ENCODE measurements at places on chromosomes 4 and X. TPM values are rescaled to one million over a fixed set of nuclear protein-coding genes. Genes with fewer than 3 reads are reported as not detected.

The DCAF4L1 gene
- 0.18 TPM for total RNA-seq

The SSX2 gene
- total RNA-seq: not detected

The XG gene
- total RNA-seq: under 0.01 TPM

The TMEM150C gene
- total RNA-seq: 0.36 TPM

The SETD7 gene
- 46.6 TPM for total RNA-seq

The GRIA3 gene
- not detected for total RNA-seq

The F8A1 gene
- total RNA-seq: 1.1 TPM

The MAGEE2 gene
- total RNA-seq: not detected

The AKAP4 gene
- not detected for total RNA-seq

The ARHGAP6 gene
- total RNA-seq: 1.8 TPM

GRCh38 chrX:45036161-45036560 is 163.2 kb downstream of the KDM6A start:
- DNase-seq: no peak

GRCh38 chr4:1266881-1267763 is 18.2 kb upstream of the CTBP1 start:
- DNase-seq: no peak

DNA sequence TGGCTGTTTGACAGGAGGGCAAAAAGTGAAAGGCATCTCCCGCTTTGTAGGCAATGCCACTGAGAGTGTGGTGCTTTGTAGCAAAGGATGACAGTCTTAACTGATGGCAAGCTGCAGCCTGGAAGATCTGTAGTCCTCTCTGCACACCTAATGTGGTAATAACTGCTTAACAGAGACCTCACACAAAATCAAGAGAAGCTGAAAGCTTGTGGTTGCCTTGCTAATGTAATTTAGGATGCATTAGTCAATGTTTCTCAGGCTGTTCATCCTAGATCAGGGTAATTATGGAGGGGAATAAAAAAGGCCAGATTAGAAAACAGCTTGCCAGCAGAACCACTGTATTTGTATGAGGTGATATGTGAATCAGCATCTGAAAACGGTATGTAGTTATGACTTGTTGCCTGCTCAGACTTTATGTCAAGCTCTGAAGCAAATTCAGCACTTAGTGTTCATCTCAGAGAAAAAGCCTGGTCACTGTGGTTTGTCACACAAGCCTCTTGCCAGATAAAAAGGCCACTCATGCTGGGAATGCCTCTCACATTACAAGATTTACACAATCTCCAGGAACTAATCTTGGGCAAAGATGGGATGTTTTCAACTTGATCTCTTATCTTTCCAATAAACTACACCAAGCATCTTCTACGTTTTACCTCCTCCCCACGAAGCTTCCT is 130.8 kb downstream of the ENOX2 start:
- peak; percentile 73 for DNase-seq

DNA sequence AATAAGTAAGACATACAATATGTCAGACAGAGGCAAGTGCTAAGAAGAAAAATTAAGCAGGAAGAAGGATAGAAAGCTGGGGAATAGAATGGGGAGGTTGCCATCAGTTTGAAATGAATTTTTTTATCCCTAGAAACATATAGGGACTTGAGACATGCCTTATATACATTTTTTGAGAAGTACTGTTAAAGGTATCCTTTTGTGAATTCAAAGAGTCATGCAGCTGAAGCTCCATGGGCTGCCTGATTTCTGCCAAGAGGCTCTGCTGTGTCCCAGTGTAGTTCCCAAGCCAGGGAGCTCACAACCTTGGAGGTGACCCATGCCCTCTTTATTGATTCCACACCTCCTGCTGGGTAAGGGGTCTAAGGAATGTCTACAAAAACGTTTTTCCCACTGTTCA is 564.6 kb upstream of the DIPK2B start:
- DNase-seq: no peak

GRCh38 chrX:63561425-63561824 is 210.3 kb upstream of the SPIN4 start:
- DNase-seq: no peak

GRCh38 chrX:150767475-150768131 is 74.4 kb downstream of the MTMR1 start:
- peak; percentile 92 for DNase-seq

GRCh38 chr4:78190595-78190994 is 133.5 kb downstream of the FRAS1 start:
- DNase-seq: no peak

DNA sequence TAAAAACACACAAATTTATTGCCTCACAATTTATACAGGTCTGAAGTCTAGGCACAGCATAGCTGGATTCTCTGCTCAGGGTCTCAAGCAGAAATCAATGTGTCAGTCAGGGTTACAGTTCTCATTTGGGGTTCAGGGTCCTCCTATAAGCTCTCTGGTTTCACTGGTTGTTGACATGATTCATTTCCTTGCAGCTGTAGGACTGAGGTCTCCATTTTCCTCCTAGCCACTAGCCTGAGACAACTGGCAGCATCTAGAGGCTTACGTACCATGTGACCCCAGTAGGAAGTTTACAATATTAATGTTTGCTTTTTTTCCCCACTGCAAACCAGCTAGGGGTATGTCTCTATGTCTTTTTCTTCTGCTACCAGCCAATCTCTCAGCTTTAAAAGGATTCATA is 102.5 kb downstream of the CPEB2 start:
- peak; percentile 67 for DNase-seq

DNA sequence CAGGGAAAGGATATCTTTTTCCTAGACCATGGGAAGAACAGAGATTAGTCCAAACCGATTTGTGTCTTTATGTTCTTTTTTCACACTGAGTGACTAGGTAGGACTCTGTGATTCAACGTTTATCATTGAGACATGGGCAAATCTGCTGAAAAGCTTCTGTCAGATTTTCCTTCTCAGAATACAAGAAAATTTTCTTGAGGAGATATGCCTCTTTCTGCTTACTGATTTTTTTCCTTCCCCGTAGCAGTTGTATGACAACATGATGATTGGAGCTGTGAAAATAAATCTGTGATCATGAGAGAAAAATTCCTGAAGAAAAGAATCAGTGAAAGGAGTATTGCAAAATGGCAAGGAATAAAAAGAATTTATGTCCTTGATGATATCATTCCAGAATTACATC is 130.6 kb upstream of the FAT4 start:
- peak; percentile 44 for DNase-seq

DNA sequence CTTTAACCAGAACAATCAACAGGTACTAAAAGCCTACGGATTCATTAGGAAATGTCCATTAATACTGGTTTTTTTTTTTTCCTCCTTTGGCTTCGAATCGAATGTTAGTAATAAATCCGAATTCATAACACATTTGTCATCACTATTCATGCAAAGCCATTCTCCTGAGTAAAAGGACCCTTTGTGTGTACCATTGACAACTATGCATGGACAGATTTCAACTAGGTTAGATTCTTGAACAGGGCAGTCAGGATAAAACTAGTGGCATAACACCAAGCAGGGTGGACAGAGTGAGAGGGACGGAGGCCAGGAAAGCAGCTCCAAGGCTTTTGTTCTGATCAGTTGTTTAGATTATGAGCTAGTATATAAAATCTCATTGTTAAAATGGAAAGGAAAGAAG is 1722.0 kb upstream of the TENM3 start:
- peak; percentile 33 for DNase-seq

- DNase-seq: no peak
Measured at GRCh38 chr4:2071912-2072867, 13.1 kb downstream of the NAT8L start.

DNA sequence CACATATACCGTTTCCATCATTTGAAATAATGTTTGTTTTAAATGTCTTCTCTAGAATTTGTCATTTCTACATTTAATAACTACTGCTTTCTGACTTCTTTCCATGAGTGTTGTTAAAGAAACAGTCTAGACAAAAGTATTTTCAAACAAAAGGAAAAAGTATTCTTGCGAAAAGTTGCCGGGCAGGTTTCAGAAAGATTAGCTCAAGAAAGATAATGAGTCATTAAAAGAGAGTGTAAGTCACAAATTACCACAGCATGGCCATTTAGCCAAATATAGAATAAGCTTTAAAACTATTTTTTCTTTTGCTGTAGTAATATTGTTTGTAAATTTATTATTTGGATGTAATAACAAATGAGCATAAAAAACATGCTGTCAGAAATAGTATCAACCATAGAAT is 493.0 kb downstream of the TLL1 start:
- DNase-seq: no peak

DNA sequence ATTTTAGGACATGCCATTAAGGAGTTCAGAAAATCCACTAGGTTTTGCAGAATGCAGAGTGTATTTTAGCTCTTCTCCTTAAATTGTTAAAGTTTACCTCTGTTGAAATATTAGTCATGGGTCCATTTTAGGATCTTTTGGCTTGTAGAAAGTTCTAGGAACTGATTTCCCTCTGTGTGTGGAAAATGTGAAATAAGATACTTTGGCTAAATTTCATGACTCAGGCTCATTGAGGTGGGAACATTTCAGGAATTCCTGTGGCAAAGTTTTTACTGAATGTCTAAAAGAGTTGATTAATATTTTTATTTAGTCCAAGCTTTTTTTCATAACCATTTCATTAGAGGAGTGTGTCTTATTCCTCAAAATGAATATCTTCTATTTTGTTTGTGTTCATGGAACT is 7.0 kb downstream of the FHIP1A start:
- peak; percentile 50 for DNase-seq

- peak; percentile 45 for DNase-seq
Measured at GRCh38 chr4:139710073-139710472, 44.5 kb downstream of the MGST2 start.

DNA sequence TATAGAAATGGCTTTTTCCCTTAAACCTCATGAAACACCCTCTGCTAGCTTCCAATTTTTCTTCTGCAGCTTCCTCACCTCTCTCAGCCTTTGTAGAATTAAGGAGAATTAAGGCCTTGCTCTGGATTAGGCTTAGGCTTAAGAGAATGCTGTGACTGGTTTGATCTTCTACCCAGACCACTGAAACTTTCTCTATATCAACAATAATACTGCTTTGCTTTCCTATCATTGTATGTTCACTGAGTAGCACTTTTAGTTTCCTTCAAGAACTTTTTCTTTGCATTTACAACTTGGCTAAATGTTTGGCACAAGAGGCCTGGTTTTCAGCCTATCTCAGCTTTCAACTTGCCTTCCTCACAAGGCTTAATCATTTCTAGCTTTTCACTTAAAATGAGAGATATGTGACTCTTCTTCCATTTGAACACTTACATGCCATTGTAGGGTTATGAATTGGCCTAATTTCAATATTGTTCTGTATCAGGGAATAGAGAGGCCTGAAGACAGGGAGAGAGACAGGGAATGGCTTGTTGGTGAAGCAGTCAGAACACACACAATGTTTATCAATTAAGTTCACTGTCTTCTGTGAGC is 28.2 kb downstream of the TMEM154 start:
- no peak for DNase-seq

- no peak for DNase-seq
Measured at GRCh38 chrX:129736491-129736890, 2.3 kb upstream of the XPNPEP2 start.

GRCh38 chr4:119184128-119184527 is 28.4 kb upstream of the USP53 start:
- DNase-seq: no peak

DNA sequence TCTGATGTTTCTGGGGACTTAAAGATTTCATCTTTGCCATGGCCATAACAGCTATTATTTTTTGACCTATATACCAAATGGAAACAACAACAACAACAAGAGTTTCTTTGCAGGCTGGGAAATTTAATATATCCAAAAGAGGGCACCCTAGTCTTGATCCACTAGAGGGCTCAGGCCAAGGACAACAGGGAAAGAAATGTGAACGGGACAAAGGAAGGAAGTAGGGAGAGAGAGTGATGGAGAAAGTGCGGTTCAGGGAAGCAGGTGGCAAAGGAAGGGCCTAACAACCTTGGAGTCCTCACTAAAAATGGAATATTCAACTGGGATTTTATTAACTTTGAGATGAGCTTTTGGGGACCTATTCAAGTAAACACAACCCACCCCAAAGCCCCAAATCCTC is 67.8 kb upstream of the SCML1 start:
- no peak for DNase-seq

GRCh38 chr4:25859429-25860148 is 3.2 kb downstream of the SEL1L3 start:
- DNase-seq: no peak

DNA sequence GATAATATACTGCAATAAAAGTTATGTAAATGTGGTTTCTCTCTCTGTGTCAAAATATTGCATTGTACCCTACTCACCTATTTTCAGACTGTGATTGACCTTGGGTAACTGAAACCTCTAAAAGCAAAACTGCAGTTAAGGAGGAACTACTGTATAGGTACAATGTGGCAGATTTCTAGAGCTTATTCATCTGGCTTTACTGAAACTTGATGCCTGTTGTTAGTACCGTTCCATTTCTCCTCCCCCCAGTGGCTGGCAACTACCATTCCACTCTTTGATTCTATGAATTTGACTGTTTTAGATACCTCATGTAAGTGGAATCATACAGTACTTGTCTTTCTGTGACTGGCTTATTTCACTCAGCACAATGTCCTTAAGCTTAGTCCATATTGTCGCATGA is 61.9 kb downstream of the HOPX start:
- peak; percentile 58 for DNase-seq

DNA sequence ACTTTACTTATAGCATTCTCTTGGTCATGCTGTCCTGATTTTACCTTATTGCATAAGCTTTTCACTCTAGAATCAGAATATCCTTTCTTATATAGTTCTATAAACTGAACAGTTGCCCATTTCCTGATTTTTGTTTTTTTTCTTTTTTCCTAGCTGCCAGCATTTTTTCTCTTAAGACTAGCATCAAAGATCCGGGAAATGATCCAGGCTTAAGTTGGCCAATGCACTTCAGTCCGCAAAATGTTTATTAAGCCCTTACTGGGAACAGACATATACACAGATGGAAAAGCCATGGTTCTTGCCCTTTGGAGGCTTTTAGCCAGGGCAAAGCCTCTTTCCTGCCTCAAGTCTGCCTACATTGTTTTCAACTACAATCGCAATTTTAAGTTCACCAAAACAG is 10.1 kb upstream of the BMP2K start:
- DNase-seq: peak; percentile 87

DNA sequence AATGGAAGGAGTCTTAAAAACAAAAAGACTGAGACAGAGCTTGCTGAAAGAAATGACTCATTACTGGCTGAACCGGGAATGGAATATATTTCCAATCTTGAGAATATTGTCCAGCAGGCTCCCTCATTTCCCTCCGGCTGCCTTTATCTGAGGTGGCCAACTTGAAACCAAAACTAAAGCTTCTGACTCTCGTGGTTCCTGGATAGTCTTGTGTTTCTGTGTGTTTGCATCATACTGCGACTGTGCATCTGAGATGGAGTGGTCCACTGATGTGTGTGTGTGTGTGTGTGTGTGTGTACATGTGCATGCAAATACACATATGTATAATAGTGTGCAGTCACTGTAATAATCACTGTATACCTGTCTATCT is 145.6 kb upstream of the SCML1 start:
- peak; percentile 81 for DNase-seq
